ENCODE measurements at places on chromosomes 6 and 20.

DNA sequence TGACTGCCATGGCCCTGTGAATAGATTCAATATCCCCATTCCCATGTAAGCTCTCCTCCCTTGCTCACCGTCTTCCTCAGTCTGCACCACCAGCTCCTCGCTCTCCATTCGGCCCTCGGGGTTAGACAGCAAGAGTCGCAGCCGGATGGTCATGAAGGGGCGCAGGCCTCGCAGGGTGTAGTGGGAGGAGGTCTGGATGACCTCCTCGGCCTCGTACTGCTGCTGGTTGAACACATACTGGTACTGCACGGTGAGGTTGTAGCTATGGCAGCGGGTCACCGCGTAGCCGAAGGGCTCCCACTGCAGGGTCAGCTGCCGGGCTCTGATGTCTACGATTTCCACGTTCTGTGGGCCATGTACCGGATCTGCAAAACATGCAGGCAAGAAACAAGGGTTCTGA, 717.5 kb downstream of the PTPRT start:
- no peak for DNase-seq

DNA sequence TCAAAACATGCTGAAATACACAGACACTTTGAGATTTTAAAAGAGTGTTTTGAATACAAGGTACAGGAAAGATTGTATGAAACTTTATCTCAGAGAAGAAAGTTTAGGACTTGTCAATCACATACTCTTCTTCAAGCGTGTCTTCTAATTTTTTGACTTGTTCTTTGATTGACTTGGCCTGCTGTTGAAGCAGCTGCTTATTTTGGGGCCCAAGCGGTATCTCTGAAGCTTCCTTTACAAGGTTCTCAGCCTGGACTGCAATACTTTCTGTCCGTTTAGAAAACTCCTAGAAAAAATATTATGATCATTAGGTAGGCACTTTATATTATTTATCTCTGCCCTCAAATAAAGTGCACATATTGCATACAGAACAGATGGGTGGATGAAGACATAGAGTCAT, 201.3 kb downstream of the SYNE1 start:
- DNase-seq: no peak

DNA sequence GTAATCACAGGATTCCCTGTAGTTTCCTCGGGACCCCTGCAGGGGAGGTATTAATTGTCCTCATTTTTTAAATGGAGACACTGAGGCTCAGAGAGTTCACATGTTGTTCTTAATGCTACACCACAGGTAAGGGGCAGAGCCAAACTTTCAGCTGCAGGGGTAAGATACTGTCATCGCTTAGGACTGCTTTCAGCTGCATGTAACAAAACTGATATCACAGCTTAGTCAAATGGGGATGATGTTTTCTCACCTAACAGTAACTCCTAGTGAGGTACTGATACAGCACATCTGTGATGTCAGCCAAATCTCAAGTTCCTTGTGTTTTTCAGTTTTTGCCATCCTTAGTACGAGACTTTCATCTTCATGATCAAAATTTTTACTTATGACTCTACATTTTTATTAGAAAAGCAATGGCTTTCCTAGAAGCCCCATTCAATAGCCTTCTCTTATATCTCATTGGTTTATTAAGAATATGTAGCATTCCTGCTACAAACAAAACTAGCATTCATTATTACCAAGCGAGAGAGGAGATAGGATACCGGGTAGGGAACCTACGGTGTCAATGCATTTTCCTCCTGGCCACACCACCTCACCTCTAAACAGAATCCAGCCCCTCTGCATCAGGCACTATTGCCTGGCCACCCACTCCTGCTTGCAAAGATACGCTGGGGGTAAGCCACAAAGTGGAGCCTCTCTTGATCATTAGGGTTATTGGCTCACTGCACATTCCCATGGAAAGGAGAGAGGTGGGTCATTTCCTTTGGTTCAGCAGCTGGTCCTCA, 557.5 kb downstream of the CD83 start:
- no peak for DNase-seq

- DNase-seq: no peak
Measured at GRCh38 chr6:128710315-128710714, 172.6 kb upstream of the LAMA2 start.

DNA sequence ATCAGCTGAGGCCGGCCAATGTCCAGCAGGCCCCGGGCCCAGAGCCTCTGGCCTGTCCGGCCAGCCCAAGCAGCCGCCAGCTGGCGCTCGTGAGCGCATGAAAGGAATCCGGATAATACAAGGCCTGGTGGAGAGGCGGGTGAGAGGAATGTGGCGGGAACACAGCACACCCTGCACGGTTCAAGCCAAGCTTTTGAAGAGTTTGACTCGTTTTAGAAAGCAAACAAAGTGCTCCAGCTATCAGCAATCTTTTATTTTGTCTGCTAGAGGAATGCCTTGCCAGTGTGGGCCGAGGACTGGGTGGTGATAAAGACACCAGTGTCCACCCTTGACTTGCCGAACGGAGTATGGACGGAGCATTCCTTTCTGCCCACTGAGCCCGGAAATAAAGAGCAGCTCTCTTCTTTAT, 9.3 kb upstream of the NEDD9 start:
- DNase-seq: no peak

DNA sequence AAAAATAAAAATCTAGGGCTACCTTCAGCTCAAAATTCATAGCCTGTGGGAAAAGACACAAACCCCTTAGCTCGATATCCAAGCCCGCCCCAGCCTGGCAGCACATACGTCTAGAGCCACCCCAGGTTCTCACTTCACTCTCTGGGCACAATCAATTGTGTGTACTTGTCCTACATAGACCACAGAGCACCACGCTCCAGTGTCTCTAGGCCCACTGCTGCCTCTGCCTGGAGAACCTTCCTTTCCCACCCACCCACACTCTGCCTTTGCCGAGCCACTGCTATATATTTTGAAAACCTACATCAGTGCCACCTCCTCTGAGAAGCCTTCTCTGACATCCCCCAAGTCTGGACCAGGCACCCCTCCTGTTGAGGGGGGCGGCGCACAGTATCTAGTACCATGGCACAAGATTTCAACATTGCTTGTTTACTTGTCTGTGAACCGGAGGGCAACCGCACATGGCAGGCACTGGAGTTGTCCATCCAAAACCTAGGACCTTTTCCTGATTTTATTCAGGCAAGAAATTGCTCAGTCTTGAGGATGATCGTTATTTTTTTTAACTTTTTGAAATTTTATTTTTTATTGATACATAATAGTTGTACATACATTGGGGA, 141.5 kb downstream of the UNC5CL start:
- no peak for DNase-seq

- DNase-seq: peak; percentile 8
Measured at GRCh38 chr20:59645761-59646171, 41.4 kb downstream of the PHACTR3 start.

DNA sequence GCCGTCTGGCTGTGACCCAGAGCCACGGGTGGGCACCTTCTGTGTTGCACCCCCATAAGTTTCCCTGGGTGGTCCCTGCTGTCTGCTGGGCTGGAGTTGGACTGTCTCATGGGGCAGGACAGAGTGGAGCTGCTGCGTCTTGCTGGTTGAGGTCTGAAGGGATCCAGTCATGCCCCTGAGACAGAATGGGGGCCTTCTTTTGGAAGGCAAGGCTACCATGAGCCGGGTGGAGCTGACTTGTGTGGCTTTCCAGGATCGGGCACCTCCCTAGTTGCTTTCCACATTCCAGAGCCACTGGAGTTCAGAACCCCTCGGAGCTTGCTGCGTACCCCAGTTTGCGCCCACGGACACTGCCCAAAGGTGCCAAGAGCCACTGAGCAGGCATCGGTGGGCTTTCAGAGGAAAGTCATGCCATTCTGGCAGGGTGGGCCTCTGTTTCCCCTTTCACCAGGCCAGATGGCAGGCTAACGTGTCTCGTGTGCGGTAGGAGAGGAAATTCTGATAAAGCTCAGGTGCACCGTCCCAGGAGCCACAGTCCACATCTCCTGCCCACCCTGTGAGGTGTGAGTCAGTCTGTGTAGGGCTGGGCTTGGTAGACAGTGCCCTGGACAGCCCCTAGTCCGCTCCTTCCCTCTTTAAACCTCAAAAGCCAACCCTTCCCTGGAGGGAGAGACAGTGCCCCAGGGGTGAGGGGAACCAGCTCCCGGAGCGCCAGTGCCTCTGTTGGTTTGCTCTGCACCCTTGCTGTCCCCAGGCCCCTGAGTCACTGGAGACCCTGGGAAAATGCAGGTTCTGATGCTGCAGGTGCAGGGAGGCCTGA, 125.3 kb downstream of the SYCP2 start:
- no peak for DNase-seq

DNA sequence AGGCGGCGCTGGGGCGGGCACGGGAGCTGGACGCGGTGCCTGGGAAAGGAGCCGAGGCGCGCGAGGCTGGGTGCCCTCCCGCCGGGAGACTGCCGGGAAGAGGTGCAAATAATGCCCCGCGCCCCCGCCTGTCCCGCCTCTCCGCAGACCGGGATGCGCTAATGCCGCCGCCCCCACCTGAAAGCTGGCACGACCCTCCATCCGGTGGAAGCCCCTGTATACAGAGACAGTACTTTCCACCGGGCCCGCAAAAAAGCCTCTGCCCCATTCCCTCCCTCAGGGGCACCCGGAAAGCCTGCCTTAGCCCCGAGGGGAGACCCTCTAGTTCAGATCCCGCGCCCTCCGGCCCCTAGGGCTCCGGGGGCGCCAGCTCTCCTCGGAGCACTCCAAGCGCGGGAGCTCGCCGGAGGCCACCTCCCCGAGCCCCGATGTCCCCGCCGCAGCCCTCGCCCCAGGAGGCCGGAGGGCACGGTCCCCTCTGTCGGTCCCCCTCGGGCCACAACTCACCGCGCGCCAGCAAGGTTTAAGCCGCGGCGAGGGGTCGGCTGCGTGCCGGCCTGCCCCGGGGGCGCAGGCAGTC, 1.2 kb downstream of the GRM4 start:
- no peak for DNase-seq

- DNase-seq: peak; percentile 72
Measured at GRCh38 chr6:74574794-74575193, 631.1 kb downstream of the COL12A1 start.

DNA sequence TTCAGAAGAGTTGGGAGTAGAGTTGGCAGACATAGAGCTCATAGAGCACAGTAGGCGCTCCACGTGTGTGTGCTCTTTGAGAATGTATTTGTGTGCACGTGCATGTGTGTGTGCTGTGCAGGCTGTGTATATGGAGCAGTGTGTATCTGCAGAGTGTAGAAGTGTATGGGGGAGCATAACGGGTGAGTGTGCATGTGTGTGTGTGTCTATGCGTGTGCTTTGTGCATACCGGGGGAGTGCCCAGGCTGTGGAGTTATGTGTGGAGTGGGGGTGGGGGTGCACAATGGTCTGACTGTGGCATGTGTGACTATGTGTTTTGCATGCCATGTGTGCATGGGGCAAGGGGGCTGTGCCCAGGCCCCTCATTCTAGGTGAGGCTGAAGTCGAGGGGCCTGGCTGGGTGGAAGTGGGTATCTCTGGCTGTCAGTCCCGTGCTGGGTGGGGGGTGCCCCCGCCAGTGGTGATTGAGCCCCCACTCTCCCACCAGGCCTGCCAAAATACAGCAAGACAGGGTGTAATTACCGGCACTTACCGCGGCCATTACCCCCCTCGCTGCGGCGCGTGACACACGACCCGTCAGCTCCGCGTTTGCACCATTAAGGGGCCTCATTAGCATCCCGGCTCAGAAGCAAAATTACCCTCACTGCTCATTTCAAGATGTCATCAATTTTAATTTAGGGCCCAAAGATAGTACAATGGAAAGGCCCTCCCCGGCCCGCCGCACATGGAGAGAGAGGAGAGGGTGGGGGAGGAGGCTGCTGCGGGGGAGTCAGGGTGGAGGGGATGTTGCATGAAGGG, 39.1 kb downstream of the MDFI start:
- no peak for DNase-seq

GRCh38 chr6:147903931-147904330, 395.4 kb downstream of the SAMD5 start:
- no peak for DNase-seq

DNA sequence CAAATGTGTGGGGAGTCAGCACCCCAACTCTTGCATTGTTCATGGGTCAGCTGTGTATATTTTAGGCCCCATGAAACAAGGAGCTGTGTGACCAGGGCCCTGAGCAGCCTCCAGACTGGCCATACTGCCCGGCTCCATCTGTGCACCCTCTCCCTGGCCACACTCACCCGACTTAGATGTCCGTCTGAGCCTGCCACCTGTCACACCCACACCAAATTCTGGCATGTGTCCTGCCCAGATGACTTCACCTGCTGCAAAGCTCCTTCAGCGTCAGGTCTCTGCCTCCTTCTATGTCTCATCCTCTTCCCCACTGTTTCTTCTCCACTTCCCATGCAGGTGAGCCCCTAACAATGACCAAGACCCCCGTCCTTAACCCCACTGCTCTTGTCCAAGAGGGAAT, 88.1 kb upstream of the THBS2 start:
- no peak for DNase-seq

DNA sequence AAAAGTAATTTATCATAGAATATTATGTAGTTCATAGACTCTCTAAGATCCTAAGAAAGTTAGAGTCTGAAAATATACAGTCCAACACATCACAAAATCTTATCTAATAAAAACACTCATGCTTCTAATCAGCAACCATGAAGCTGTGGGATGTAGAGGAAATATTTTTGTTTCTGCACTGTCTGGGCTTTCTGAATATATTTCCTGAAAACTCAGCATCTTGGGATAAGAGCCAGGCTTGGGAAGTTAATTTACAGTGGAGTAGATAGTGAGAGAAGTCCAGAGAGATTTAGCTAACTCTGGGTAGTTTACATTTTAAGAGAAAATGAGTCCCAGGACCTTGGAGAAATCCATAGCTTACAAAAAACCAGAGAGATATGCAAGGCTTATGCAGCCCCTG, 150.4 kb upstream of the BMP5 start:
- DNase-seq: no peak

GRCh38 chr20:7496394-7496991, 443.8 kb downstream of the HAO1 start:
- DNase-seq: no peak

- no peak for DNase-seq
Measured at GRCh38 chr6:168273441-168274036, 46.0 kb downstream of the DACT2 start.

DNA sequence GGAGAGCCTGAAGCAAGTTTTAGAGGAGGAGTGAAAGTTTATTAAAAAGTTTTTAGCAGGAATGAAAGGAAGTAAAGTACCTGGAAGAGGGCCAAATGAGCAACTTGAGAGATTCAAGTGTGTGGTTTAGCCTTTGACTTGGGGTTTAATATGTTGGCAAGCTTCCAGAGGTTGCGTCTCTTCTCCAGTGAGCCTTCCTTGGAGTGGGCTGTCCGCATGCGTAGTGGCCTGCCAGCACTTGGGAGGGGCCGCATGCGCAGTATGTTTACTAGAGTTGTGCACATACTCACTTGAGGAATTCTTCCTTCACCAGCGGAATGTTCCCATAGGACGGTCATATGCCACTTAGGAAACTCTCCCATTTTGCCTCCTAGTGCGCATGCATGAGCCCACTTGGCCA, 235.2 kb downstream of the ALDH8A1 start:
- DNase-seq: no peak

Measured in RKO (cell line).